HCT116 (cell line): ENCODE measurements at places on chromosomes 3 and 15. TPM values are rescaled to one million over a fixed set of nuclear protein-coding genes. Genes with fewer than 3 reads are reported as not detected.

Gene CCR1
- total RNA-seq: 0.10 TPM

Gene MYEF2
- 0.69 TPM for total RNA-seq

Gene WDR72
- total RNA-seq: 5.8 TPM

Gene CSPG4
- 18.1 TPM for total RNA-seq

Gene ADAMTSL3
- total RNA-seq: 0.05 TPM

Gene HESX1
- total RNA-seq: 2.1 TPM

Gene FGF12
- 0.07 TPM for total RNA-seq

Gene CHRNA5
- 25.2 TPM for total RNA-seq

Gene ALPK3
- total RNA-seq: 2.0 TPM

Gene MOBP
- total RNA-seq: not detected

Gene LTF
- total RNA-seq: not detected

Gene DHFR2
- 1.8 TPM for total RNA-seq

Gene MYH15
- total RNA-seq: 11.2 TPM
